Dermis blood vessel endothelial cell (primary cell): ENCODE measurements at places on chromosomes 5 and 9. TPM values are rescaled to one million over a fixed set of nuclear protein-coding genes. Genes with fewer than 3 reads are reported as not detected.

TOR4A gene
- 29.8 and 46.0 TPM in 2 replicates for total RNA-seq

ACTBL2 gene
- 0.05 and 0.17 TPM in 2 replicates for total RNA-seq

ADAMTS12 gene
- total RNA-seq: 1.0 and 2.3 TPM in 2 replicates

WDR31 gene
- 0.17 and 0.37 TPM in 2 replicates for total RNA-seq

DPM2 gene
- total RNA-seq: 8.5 and 9.9 TPM in 2 replicates

SPACA9 gene
- total RNA-seq: 1.3 and 1.4 TPM in 2 replicates
